NCI-H510A (cell line): ENCODE measurements at places on chromosomes 7 and 10.

DNA sequence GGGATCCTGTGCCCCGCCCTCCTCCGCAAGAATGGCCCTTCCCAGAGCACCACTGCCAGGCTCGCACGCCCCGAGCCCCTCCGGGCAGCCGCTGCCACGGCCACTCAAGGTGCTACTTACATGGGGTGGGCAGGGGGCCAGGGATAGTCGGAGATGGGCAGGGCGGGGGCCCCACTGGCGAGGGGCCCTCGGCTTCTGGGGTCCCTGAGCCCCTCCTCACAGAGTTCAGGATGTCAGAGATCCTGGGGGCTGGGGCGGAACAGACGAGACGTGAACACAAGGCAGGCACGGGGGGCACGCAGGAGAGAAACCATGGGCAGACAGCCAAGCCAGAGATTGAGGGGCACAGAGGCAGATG lies 25.6 kb downstream of the YKT6 start:
- no peak for DNase-seq

GRCh38 chr7:73812996-73813395 lies 17.8 kb upstream of the CLDN4 start:
- DNase-seq: no peak

- DNase-seq: no peak
Observed at GRCh38 chr7:138975343-138976104, 5.7 kb downstream of the KIAA1549 start.

GRCh38 chr7:45013465-45013967 lies 13.5 kb downstream of the CCM2 start:
- no peak for DNase-seq

DNA sequence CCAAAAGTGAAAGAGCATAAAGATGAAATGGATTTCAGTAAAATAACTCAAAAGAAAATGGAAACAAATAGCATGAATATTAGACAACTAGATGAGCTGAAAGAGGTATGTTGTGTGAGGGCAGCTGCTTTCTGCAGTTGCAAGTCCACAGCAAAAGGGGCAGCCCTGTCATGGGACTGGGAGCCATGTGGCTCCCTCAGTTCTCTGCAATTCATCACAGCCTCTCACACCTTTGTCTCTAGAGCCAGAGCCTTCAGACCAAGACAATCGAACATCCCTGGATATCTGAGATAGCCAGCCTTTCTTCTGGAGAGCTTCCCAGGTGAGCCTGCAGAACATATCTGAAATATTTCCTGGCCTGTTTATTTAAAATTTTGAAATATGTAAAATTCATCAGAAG lies 538.7 kb downstream of the REEP3 start:
- no peak for DNase-seq

- DNase-seq: no peak
Observed at GRCh38 chr10:116403740-116404250, 23.9 kb upstream of the PNLIPRP3 start.

- no peak for DNase-seq
Observed at GRCh38 chr7:36545291-36545690, 155.6 kb downstream of the ANLN start.

GRCh38 chr10:13589316-13589715 lies 2.6 kb downstream of the PRPF18 start:
- DNase-seq: no peak

DNA sequence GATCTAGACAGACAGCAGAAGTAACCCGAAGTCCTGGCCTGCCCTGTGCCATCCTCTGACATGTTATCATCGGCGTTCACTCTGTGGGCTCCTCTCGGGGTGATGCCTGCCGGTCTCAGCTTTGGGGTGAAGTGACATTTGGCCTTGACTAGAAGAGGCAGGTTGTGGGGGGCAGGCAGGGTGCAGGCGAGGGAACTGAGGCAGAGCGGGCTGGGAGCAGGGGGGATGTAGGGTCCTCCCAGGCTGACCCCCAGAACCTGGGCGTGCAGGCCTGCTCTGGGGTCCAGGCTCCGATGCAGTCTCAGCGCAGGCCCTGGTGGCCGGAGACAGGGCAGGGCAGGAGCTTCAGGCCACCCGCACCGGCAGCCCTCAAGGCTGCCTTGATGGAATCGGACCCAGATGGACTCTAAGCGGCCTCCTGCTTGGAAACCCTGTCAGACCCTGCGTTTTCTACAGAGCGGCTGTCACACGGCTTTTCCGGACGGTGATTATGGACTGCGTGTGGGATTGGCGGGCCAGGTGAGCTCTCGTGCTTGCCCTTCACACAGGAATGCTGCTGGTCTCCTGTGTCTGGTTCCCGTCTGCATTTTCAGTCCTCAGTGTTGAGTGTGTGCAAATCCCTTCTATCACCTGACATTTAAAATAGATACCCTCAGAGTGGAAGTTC lies 842 bp upstream of the JAKMIP3 start:
- DNase-seq: no peak

DNA sequence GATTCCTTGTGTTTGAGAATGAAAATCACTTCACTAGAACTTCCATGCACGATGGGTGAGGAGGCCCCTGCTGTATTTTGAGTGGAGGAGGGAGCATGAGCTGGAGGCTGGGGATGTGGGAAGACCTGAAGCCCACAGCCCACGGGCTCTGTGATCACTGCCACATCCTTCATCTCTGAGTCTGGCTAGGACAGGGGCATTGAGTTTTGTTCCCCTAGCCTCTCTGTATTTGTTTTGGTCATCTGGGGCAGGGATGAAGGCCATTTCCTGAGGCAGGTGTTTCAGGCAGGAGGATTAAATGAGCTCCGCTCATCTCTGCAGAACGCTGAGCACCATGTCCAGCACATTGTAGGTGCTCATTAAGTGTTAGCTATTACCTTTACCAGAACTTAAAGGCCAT lies 293.6 kb downstream of the GLRX3 start:
- no peak for DNase-seq

GRCh38 chr10:73247509-73248258 lies 629 bp upstream of the DNAJC9 start:
- no peak for DNase-seq

DNA sequence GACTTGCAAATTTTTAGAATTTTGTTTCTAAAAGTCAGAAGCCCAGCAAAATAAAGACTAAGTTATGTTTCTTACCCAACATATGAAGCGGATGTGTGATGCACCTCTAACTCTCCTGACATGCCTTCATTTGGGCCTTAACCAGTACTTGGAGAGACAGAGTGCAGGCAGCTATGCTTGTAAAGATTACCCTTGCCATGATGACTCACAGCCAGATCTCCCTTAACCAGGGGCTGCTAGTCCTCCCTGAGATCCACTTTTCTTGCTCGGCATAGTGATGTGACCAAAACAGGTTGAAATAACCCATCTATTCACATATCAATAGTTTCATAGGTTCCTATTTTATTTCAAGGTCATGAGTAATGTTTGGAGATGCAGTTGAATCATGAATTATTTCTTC lies 43.6 kb downstream of the PPP1R3A start:
- DNase-seq: no peak

- DNase-seq: no peak
Observed at GRCh38 chr7:1512781-1513656, 8.8 kb upstream of the INTS1 start.

- no peak for DNase-seq
Observed at GRCh38 chr10:26436848-26437247, 1.3 kb upstream of the APBB1IP start.

DNA sequence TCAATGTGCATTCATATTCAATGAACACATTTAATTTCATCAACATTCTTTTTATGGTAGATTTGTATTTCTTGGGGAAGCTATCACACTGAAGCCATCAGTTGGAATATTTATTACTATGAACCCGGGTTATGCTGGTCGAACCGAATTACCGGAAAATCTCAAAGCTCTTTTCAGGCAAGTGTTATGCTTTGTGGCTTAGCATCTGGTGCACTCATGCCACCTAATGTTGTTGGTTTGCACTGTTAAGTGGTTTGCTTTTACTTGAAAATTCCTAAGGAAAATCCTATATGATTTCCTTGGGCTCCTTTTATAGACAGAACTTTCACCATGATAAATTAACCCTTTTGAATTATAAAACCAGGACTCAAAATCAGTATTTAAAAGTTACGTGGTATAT lies 147.9 kb downstream of the DNAH11 start:
- DNase-seq: no peak

DNA sequence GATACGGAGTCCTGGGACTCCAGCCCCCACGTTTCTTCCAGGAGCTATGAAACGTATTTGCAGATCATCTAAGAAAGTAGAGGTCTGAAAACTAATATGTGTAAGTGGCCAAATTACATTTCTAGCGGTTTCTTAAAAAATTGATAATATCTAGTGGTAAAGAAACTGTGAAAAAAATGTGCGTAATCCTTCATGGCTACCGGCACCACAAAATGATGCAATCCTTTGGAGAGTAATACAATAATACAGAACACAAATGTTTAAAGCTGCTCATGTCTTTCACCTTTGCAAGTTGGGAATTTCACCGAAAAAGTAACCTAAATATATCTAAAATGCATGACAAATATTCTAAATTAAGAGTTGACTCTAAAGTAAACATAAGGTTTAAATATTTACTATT lies 742.1 kb downstream of the GRID1 start:
- no peak for DNase-seq

GRCh38 chr10:48526011-48526821 lies 78.7 kb downstream of the ARHGAP22 start:
- no peak for DNase-seq

DNA sequence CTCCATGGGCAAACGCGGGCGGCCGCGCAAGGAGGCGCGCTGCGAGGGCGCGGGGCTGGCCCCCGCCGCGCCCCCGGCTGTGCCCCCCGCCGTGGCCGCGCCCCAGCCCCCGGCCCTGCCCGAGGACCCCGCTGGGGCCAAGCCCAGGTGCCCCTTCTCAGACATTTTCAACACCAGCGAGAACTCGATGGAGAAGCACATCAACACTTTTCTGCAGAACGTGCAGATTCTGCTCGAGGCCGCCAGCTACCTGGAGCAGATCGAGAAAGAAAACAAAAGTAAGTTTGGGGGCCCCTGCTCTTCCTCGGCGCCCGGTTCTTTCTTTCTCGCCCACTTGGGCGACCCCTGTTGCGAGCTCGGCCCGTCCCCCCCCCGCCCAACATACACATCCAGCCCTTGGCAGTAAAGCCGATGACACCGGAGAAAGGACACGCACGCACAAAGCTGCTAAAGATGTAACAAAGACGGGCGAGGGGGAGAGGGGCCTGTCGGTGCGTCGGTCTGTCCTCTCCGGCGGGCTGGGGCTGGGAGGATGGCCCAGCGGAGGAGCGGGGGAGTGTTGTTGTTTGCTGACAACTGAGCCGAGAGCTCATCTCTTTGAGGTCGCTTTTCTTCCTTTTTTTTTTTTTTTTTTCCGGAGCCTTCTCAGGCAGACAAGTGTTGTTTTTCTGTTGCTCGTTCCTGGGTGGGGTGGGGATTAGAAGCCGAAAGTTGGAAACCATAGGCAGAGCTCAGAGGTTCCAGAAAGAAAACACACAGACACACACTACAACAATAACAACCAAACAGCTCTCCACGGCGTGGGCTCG lies 604 bp downstream of the MXI1 start:
- peak; percentile 15 for DNase-seq

DNA sequence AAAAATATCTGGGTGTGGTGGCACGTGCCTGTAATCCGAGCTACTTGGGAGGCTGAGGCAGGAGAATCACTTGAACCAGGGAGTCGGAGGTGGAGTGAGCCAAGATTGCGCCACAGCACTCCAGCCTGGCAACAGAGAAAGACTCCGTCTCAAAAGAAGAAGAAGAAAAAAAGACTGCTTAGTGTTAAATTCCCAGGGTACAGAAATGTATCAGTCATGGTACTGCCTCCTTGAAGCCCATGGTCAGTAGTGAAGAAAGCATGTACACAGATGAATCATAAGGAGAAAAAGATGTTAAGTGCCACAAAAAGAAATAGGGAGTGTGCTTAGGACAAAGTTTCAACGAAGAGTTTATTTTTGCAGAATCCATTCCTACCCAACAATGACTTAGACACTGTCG lies 62.5 kb upstream of the KMT2E start:
- DNase-seq: no peak
